ENCODE measurements at places on chromosomes 5 and 9. TPM values are rescaled to one million over a fixed set of nuclear protein-coding genes. Genes with fewer than 3 reads are reported as not detected.

The TMEM161B gene
- total RNA-seq = 16.5 TPM

The SPINK6 gene
- total RNA-seq = not detected

The RLN2 gene
- total RNA-seq = not detected

The DAB2IP gene
- total RNA-seq = 5.3 TPM

The CBY3 gene
- not detected for total RNA-seq

The SARDH gene
- 0.06 TPM for total RNA-seq

The ZNF462 gene
- total RNA-seq = 6.5 TPM

The SOHLH1 gene
- total RNA-seq = not detected

The ADRB2 gene
- total RNA-seq = 1.2 TPM

The LCN2 gene
- total RNA-seq = 0.19 TPM

The PCDHA1 gene
- 0.45 TPM for total RNA-seq

- DNase-seq = no peak
Observed at GRCh38 chr9:96057155-96057554, 181.7 kb downstream of the ERCC6L2 start.

- no peak for DNase-seq
Observed at GRCh38 chr5:107184066-107184465, 486.7 kb downstream of the EFNA5 start.

DNA sequence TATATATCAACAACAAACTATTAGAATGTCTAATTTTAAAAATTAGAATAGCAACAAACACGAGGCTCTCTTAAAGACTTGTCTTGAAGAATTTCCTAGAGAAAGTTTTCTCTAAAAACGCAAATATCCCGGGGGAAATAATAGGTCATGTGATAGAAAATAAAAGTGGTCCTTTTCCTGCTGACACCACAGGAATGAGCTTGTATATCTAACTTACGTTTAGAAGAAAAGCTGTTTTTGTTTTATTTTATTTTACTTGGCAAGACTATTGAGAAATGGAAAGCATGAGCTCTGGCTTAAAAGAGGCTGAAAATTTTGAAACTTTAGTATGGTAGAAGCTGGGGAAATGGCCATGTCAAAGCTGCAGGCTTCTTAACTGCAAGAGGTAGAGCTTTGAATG lies 465.0 kb downstream of the AGTPBP1 start:
- no peak for DNase-seq

DNA sequence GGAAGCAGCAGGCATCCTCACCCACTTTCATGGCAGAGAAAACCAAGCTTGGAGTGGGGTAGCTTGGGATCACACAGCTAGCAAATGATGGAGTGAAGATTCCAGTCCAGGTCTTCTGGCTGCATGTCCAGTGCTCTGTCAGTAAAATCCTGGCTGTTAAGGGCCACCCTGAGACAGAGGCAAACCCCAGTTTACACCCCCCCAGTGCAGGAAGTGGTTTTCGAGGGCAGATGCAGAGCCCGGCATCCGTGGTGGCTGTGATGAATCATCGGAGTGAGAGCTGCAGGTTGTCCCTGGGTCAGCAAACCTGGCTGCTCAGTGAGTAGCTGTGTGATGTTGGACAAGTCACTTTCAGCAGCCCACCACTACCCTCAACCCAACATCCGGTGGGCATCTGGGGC lies 115.4 kb downstream of the RGS3 start:
- DNase-seq = peak; percentile 99

- DNase-seq = peak; percentile 71
Observed at GRCh38 chr9:122580360-122580759, 2.8 kb downstream of the OR1L8 start.

DNA sequence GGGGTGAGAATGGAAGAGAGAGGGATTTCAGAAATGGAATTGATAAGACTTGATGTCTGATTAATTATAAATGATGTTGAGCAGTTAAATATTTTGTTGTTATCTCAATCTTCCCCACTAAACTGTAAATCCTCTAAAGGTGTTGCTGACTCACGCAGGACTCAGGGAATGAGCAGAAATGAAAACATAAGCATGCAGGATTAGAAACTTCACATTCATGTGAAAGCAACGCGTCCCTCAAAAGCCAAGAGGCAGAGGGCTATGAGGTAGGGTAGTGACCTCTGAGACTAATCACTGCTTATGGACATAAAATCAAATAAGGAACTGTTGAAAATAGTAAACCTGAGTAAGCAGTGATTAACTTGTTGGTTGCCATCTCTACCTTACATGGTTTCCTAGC lies 21.1 kb downstream of the ADAMTSL1 start:
- DNase-seq = no peak

- no peak for DNase-seq
Observed at GRCh38 chr9:101421653-101422065, 13.9 kb downstream of the ALDOB start.

- peak; percentile 40 for DNase-seq
Observed at GRCh38 chr5:167716126-167716775, 575.2 kb upstream of the WWC1 start.

DNA sequence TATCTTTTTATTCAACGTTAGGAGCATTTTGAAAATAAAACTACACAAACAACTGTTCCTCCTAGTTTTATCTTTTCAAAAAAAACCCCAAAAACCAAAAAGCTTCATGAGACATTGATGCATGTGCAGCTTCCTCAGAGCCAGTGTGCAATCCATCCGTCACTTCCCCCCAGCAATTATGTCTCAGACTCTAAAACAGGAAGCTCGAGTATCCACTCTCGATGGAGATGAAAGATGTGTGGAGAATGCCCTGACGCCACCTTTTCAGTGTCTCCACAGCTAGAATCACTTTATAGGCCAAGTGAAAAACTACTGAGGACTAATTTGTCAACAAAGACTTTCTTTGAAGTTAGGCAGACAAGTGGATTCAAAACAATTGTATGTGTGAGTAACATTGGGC lies 408.9 kb upstream of the SMARCA2 start:
- DNase-seq = no peak

DNA sequence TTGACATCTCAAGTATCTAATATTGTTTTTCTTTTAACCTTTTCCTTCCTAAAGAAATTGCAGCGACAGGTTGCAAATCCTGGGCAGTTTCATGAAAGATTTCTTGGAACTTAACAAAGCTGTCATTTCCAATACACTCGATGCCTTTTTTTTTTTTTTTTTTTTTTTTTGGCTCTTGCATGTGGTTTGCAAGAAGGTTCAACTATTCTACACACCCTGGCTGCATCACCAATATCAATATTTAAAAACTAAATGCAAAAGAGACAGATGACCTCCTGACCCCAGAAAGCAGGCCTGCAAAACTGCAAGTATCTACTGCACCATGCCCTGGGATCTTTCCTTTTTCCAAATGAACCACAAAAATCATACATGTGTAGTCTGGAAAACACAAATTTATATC lies 4.4 kb upstream of the NFIB start:
- DNase-seq = no peak

DNA sequence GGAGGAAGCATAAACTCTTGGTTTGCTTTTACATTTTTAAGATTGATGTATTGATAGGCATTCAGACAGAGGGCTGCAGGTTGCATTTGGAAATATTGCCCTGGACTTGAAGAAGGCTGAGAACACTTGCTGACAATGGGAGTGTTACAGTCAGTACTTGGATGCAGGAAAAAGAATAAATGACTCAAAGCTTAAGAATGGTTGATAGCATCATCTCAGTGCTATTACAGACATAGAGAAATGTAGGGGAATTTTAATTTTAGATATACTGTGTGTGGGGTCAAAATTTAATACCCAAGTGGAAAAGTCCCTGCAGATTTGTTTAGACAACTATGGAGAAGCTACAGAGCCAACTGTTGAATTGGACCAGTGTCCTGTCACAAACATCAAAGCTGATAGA lies 101.1 kb downstream of the ISL1 start:
- no peak for DNase-seq

DNA sequence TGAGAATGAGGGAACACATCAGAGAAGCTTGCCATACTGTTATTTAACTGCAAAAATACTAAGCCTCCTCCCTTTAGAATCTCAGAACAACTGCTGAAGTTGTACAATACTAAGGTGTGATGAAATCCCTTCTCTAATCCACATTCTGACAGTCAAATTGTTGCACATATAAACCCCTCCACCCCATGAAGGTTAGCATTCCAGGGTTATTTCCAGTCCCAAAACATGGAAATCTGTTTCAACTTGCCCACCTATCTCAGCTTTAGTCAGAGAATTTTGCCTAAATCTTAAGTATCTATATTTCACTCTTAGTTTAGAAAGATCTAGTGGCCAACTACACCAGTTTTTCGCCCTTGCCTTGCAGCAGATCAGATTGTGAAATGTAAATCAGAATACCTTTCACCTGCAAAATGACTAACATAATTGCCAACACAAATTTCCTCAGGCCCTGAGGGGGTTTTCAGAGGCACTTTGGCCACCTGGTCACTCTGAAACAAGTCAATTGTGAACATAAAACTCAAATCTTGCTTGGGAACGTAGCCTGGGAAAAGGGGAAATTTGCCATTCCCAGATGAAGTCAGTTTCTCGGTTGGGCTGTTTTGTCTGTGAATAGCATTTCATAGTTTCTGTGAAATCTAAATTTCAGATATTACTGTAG lies 93.9 kb downstream of the EFNA5 start:
- no peak for DNase-seq

GRCh38 chr9:135666534-135667462 lies 3.7 kb downstream of the LCN9 start:
- no peak for DNase-seq

- DNase-seq = no peak
Observed at GRCh38 chr5:82885627-82886389, 191.4 kb downstream of the TMEM167A start.

DNA sequence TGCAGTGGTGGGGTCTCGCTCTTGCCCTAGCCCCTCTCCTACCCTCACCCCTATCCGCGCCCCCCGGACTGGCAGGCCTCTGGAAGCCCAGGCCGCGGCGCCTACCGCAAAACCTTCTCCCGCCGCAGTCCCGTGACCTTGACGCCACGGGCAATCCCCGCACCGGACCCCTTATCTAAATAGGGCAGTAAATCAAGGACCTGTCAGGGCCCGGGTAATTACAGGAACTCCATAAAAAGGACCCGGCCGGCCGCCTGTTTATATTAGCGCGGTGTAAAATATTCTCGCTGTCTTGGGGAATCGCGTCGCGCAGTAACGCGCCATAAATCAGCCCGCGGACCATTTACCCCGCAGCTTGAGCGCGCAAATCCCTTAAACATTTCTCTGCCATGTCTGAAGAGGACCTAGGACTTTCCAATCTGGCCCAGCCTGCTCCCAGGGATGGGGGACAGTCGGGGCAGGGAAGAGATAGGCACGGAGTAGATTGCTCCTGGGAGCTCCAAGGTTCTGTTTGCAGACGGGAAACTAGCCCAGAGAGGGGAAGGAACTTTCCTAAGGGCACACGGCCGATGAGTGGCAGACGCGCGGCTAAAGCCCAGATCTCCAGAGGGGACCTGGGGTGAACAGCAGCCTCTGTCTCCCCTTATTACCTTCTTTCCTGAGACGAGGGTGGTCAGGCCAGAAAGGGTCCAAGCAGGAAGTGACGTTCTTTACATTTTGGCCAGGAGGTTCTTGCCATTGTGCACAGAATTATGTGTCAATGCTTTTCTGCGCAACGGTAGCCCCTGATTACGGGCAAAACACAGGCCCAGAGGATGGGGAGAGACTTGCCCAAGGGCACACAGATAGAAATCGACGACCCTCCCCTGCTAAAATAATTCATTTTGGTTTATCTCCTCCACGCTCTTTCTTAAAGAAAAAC lies 4.8 kb upstream of the HAND1 start:
- no peak for DNase-seq

GRCh38 chr5:9335754-9336495 lies 209.9 kb downstream of the SEMA5A start:
- no peak for DNase-seq

DNA sequence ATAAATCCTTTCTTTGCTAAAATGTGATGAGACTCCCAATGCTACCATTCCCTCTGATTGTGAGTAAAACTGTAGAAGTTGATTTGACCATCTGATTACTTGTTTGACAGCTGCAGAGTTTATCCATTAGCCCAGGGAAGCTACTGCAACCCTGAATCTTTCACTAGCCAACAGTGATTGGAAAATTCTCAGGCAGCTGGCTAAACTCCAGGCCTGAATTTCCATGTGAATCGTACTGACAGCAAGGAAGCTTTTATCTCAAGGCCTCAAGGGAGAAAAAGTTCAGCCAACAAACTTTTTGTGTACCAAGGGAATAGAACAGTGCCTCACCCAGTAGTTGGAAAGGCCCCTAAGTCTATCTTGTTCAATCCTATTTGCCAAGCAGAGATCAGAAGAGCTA lies 246.7 kb upstream of the TRPM3 start:
- DNase-seq = no peak

GRCh38 chr9:126296687-126297086 lies 29.9 kb upstream of the MVB12B start:
- no peak for DNase-seq
